ENCODE measurements at places on chromosomes 1 and 21.

DNA sequence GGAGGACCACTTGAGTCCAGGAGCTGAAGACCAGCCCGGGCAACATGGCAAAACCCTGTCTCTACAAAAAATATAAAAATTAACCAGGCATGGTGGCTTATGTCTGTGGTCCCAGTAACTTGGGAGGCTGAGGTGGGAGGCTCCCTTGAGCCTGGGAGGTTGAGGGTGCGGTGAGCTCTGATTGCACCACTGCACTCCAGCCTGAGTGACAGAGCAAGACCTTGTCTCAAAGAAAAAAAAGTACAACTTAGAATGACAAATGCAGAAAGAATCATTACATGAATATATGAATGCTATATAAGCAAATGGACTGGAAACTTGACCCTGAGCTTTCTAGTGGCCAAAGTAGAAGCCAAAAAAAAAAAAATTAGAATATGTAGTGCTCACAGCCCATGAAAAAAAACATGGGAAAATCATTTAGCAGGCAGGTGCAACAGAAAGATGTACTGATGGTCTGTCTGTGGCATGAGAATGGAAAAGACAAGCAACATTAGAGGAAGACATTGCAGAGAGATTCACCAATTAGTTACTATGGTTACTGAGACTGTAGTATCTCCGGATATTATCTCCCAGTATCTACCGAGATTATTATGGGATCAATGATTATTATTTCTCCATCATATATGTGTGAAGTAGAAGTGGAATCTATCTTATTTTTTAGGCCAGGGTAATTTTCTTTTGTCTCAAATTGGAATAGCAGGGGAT lies 19.2 kb downstream of the ELAPOR1 start:
- DNase-seq = no peak

- DNase-seq = no peak
Observed at GRCh38 chr1:188372821-188373220, 1544.1 kb downstream of the PLA2G4A start.

DNA sequence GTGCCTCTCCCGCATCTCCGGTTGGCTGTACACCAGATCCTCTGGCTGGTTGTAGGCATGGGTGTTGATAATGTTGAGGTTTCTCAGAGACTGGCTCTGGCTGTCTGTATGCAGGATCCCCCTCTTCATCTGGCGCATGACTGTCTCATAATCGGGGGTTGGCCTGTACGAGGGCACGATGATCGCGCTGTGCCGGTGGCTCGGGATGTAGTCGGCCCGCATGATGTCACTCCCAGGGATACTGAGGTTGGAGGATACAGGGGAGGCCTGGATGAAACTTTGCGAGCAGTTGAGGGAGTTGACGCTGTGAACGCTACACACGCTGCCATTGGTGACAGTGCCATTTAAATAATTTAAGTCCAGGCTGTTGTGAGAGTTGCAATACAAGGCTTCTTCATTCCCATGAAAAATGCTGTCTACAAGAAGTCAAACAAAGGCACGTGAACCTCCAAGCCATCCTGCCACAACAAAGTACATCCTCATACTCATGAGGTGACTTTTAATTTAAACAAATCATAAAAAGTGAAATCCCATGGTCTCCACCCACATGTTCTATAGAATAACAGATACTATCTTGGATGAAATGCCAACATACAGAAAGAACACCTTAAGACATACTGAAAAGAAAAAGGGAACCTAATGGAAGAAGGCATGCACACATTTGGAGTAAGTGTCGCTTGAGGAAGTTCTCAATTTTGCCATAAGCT lies 103.6 kb downstream of the SMYD2 start:
- no peak for DNase-seq

DNA sequence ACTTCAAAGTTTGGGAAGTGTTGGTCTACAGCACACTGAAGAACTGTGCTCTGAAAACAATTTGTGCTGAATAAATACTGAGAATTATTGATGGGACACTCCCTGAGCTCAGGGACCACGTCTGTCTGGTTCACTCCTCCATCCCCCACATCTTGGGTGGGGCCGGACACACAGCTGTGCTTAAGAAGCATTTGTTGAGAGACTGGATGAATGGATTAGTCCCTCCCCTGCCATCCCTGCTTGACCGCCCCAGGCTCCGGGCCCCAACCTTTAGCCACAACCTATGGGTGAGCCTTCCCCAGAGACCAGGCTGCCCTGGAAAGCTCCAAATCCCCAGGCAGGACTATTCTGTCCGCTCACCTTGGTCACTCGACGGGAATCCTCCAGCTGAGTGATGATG lies 7.5 kb downstream of the TRIM63 start:
- no peak for DNase-seq

GRCh38 chr21:34822942-34823341 lies 154.1 kb downstream of the CLIC6 start:
- DNase-seq = no peak

- no peak for DNase-seq
Observed at GRCh38 chr1:25062621-25063255, 132.7 kb upstream of the RUNX3 start.

- no peak for DNase-seq
Observed at GRCh38 chr21:16751695-16752474, 761.0 kb upstream of the CXADR start.

- no peak for DNase-seq
Observed at GRCh38 chr1:11000526-11000925, 11.9 kb upstream of the TARDBP start.

- no peak for DNase-seq
Observed at GRCh38 chr1:40096646-40096976, 441 bp downstream of the PPT1 start.

- no peak for DNase-seq
Observed at GRCh38 chr1:2320760-2321667, 70.3 kb downstream of the MORN1 start.

- no peak for DNase-seq
Observed at GRCh38 chr1:219539645-219540254, 73.2 kb downstream of the ZC3H11B start.

GRCh38 chr1:225942574-225942973 lies 1.6 kb upstream of the LEFTY2 start:
- DNase-seq = no peak
